ENCODE measurements at places on chromosomes 2 and 18.

DNA sequence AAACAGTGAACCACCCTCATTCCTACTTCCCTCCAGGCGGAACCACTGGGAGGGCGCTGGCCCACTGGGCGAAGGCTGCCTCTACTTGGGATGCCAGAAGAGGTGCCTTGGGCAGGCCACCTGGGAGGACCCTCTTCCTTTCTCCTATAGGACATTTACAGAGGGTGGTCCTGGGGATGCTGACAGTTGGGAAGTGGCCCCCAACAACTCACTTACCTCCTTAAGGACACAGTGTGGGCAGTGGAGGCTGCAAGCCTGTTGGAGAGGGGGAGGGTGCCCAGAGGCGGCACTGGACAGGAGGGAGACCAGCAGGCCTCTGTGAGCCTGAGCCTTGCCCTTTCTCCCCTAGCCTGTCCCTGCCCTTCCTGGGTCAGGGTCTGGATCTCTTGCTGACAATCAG, 346.4 kb upstream of the HS6ST1 start:
- no peak for DNase-seq

- DNase-seq: no peak
These were observed 5.4 kb downstream of the IL1R1 start for GRCh38 chr2:102147935-102148334.

DNA sequence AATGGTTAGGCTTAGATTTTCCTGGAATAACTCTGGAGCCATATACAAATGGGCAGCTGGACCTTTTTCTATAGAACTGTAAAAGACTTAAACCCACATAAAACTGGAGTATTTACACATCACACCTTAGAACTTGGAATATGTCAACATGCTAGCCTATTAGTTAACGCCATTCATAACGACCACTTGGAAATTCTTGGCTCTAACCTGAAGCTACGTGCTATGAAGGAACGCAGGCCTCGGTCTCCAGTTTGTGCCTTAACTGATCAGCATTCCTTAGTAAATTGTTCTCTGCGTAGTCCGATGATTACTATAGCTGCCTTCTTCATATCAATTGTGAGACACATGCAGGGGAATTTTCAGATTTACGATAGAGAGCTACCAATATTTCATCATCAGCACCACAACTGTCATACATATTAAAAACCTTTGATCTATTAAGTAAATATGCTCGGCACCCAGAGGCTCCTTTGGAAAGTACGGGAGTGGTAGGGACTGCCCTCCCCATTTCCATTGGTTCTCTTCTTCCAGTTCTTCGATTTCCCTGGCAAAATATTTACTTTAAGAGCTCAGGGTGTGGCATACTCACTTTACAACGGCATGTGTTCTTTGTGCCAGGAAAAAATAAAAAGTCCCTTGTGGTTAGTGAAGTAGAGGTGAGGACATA, 17.5 kb upstream of the CCL20 start:
- no peak for DNase-seq

DNA sequence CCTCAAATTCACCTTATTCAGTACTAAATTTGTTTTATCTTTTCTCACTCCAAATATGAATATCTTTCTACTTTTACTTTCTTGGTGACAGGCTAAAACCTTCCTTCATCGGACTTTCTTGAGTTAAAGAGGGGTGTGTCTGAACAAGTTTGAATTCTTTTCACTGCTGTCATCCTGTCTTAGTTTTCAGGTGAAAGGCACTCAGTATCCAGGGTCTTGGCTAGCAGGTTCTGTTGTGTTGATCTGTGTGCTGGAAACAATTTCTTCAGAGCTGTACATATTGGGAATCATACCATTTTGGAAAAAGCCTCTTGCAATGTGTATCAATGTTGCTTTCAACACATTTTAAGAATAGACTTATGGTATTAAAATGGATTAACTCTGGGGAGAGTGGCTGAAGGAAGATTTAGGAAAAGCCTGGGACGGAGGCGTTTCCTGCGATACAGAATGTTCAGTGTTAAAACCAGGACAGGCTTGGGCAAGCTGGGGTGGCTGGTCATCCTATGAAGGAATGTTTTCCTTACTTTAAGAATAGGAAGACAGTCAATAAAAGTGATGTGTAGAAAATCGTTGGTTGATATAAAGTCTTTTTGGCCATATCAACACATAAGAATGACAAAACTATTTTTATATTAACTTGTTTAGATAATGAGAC, 350.7 kb upstream of the SPRED2 start:
- DNase-seq: no peak

DNA sequence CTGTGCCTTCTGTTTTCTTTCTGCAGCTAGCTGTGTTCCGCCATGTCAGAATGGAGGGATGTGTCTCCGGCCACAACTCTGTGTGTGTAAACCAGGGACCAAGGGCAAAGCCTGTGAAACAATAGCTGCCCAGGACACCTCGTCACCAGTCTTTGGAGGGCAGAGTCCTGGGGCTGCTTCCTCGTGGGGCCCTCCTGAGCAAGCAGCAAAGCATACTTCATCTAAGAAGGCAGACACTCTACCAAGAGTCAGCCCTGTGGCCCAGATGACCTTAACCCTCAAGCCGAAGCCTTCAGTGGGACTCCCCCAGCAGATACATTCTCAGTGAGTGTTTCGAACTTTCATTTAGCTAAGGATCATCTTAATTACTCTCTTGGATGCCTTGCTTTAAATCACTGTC, 74.1 kb downstream of the LTBP1 start:
- DNase-seq: no peak

- no peak for DNase-seq
These were observed 34.8 kb upstream of the SKA1 start for GRCh38 chr18:50340078-50340477.

- peak; percentile 40 for DNase-seq
These were observed 476 bp downstream of the STRN start for GRCh38 chr2:36965751-36966369.

DNA sequence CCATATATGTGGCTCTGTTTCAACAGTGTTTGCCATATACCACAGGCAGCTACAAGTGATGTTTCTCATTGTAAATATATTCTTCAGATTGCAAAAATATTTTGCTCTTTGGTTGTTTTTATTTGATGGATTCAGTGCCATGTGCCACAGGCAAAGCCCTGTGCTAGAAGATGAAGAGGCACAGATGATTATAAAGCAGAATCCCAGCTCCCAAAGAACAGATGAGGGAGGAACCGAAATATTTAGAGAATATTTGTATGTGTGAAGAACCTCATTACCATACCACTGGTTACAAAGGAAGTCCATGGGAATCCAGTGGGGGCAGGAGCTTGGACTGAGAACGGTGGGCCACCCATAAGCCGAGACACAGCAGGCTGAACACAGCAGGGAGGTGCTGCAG, 143.8 kb upstream of the NDUFV2 start:
- no peak for DNase-seq

DNA sequence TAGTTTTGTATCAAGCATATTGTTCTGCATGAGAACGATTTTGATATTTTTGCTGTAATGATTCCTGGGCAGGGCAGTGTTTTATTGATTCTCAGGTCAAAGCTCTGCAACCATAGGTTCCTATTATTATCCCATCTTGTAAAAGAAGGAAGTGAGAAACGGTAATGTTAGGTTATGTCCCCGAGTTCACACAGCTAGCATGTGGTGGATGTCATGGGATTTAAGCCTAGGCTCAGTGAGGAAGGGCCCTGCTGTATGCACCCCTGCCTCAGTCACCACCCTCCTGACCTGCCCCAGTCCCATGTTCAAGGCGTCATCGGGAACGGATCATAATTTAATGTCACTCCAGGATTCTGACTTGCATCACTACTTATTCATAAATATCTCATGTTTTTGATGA, 10.7 kb downstream of the ACP1 start:
- DNase-seq: no peak

- no peak for DNase-seq
These were observed 740 bp downstream of the SPATA3 start for GRCh38 chr2:230996661-230997060.

GRCh38 chr2:228916416-228917090, 354.5 kb downstream of the PID1 start:
- no peak for DNase-seq

DNA sequence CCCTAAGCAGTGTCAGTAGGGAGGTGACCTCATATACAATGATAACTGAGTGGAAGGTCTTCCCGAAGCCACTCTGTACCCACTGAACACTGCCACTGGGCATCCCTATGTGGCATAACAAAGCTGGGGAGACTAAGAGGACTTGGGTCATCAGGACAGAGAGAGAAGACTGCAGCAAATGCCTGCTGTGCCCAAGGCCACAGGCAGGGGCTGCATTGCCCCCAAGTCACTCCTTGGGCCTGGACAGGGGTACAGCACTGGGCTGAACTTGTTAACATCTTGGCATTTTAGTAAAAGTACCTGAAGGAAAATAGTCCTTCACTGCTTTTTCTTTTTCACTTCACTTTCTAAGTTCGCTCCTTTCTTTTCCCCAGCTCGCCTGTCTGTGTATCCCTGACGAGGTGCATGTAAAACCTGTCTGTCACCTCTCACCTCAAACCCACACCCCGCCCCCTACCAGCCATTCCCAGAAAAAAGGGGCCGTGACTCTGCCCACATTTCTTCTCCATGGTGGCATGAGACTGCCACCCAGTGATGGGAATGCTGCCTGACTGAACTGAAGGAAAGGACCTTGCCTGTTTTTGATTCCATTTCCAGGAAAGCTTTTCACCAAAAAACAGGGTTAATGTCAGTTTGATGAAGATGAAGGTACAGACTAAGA, 62.9 kb downstream of the MTHFD2 start:
- peak; percentile 44 for DNase-seq

- DNase-seq: no peak
These were observed 185.8 kb upstream of the ACVR2A start for GRCh38 chr2:147659051-147659450.

- no peak for DNase-seq
These were observed 1.3 kb upstream of the ACKR3 start for GRCh38 chr2:236568068-236568921.

DNA sequence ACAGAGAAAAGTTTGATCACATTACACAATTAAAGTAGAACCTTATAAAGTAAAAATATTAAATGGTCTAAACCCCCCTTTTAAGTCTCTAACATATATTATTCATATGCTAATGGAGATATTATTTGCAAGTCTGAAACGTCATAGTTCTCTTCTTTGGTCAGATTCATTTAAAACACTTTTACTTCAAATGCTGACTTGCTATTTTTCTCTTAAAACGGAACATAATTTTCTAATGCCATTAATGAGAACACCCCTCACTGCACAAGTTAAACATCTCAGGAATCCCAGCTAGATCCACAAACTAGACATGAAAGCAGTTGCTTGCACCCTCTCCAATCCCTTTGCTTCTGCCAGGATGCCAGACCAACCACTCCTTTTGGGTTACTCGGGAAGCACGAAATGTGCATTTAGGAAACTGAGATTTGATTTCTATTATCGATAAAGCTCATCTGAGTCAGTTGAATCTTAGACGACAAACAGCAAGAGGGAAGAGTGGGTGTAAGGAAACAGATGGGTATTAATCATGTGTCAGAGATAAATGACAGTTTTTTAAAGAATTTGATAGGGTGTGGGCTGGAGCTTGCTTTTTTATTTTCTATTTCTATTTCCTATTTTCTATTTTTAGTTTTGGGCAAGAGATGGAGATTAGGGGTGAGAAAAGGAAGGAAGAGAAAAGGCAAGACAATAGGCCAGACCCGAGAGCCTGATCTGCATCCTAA, 1.5 kb downstream of the ADD2 start:
- DNase-seq: no peak

DNA sequence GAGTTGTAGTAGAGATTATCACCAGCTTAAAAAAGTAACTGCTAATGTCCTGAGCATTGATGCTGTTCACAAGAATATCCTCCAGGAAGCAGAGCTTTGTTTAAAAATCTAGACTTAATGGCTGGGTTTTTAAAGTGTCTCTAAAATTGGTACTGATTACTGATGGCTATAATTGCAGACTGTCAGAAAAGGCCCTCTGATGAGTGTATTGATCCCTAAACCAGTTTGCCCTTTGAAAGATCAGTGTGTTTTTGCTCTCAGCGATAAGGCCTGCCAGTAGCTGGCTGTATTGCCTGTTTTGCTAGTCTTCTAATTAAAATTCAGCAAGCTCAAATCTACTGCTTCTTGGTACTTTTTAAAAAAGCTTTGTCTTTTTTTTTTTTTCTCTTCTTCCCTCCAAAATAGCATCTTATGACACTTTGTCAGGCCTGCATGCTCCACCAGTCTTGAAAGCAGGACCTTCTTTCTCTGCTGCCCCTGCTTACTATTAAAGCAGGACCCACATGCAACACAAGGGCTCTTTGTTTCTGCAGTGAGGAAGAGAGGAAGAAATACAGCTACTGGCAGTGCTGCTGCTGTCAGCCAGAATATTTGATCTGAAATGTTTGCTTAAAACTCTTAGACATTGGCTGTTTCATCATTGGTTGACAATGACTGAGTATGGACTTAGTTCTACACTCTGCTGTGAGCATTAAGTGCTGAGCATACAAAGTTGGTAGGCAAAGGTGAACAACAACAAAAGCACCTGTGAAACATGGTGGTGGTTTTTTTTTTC, 1.8 kb downstream of the SEC11C start:
- peak; percentile 46 for DNase-seq

- no peak for DNase-seq
These were observed 1666.9 kb upstream of the CELF4 start for GRCh38 chr18:39232490-39232889.

DNA sequence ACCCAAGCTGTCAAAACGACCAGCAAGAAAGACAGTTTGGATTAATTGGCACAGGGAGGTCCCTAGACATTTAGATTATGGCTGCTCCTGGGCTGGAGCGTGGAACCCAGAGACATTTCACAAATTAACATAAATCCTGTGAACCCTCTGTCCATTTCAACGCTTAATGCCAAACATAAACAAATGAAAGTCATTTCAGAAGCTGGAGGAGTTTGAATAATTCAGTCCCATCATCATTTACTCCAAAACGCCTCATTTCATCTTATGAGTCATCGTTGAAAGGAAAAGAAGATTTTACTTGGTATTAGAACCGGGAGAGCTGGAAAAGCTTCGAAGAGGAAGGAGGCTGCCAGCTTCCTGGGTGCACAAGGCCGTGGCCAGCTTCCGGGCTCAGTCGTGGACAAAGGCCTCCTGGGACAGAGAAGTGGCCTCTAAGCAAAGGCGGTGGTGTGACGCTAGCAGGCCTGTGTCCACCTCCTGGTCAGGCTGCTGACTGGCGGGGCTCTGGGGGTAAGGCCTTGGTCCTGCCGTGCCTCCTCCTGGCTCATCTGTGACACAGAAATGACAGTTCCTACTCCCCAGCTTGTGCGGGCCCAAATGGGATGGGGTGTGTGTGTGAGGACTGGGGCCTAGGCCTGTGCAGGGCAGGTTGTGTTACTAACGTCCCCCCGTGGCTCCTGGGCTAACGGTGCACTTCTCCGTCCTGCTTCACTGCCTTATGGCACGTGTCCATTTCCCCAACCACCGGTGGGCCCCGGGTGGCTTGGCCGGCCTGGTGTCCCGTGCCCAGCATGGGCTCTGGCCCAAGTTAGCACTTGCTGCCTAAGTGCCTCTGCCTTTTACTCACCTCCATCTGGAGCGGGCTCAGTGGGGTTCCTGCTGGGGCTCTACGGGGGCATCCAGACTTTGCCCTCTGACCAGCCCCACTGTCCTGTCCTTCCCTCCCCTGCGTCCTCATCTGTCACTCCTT, 71.6 kb downstream of the RRM2 start:
- no peak for DNase-seq

DNA sequence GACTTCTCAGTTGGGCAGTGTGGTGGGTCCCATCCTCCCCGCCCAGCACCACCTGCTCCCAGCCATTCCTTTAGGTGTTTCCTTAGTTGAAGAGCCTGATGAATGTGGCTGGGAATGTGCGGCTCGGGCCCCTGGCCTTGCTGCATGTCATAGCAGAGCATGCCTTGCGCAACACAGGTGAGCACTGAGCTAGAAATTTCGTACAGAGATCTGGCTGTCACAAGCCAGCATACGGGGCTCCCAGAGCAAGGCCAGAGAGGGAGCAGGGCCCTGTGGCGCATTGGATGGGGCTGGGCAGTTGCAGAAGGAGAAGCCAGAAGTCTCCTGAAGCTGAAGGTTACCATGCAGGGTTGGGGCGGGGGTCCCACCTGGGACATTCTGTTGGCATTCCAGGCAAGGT, 129.7 kb downstream of the WDSUB1 start:
- DNase-seq: no peak
